H7 (cell line): ENCODE measurements at places on chromosomes 2 and 18.

GRCh38 chr18:45682181-45682580 lies 41.8 kb upstream of the SLC14A1 start:
- no peak for DNase-seq

DNA sequence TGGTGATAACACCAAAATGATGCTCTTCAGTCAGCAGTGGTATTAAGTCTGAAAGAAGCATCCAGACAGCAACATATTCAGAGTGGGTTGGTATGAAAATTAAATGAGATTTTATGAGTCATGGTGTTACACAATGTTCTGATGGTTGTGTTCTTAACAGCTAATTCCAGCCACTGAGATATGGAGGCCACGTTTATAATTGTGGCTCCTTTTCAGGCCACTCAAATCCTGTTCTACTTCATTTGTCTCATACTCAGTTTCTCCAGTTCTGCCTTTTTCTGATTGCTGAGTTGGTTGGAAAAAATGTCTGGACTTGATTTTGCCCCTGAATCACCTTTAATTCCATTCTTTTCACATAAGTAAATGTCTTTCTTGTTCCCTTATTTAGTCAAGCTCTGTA lies 162.7 kb upstream of the COL3A1 start:
- no peak for DNase-seq

DNA sequence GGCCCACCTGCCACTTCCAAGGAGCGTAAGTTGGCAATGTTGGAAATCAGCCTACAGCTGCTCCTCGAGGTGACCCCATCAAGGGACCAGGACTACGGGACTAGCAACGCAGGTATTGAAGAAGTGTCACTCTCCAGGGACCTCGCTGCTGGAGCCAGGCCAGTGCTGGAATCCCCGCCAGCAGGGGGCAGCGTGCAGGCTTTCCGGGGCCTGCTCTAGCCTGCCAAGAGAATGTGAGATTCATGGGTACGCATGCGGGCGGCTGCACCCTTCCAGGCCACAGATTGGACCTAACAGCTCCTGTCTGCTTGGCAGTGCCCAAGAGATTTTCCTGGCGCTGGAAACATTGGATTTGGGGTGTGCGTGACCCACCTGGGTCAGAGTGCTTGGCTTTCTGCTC lies 182.8 kb upstream of the RAB12 start:
- DNase-seq = peak; percentile 82

DNA sequence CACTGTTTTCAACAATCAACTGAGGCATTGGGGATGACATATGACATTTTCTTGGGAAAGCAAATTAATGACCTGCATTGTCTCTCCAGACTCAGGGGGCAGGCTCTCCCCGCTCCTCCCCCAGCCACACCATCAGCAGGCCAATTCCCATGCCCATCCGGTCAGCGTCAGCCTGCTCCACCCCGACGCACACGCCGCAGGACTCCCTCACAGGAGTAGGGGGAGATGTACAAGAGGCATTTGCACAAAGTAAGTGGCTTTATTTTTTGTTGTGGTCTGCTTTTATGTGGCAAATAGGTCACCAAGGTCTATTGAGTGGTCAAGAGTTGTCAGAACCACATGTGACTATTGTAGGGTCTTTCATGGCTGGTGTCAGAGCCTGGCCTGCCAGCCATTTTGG lies 165.1 kb downstream of the DTNA start:
- DNase-seq = no peak

DNA sequence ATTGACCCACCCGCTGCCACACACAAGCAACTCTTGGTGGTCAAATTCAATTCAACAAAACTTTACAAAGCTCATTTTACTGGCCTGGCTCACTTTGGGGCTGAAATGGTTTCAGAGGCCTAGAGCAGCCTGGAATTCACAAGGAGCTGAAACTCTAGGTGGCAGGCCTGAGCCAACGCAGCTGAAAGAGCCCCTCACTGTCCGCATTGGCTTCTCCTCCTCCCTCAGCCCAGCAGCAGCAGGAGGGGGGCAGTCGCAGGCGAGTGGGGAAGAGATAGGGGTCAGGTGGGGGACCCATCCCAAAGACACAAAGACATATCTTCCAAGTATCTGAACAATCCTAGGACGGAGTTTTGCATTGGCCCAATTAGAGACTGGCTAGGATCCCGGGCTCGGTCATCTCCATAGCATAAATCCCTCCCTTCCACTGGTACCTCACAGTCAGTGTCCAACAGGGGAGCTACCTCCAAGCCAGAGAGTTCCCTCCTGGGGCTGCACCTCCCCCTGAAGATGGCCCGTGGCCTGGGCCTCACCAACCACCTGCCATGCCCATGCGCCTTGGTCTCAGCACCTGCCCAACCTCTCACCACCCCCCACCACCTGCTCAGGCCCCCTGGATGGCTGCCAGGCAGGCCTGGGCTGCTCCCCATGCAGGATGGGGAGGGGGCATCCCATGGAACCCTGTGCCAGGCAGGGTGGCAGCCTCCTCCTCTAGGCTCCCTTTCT lies 113.4 kb downstream of the ZBTB7C start:
- peak; percentile 82 for DNase-seq

DNA sequence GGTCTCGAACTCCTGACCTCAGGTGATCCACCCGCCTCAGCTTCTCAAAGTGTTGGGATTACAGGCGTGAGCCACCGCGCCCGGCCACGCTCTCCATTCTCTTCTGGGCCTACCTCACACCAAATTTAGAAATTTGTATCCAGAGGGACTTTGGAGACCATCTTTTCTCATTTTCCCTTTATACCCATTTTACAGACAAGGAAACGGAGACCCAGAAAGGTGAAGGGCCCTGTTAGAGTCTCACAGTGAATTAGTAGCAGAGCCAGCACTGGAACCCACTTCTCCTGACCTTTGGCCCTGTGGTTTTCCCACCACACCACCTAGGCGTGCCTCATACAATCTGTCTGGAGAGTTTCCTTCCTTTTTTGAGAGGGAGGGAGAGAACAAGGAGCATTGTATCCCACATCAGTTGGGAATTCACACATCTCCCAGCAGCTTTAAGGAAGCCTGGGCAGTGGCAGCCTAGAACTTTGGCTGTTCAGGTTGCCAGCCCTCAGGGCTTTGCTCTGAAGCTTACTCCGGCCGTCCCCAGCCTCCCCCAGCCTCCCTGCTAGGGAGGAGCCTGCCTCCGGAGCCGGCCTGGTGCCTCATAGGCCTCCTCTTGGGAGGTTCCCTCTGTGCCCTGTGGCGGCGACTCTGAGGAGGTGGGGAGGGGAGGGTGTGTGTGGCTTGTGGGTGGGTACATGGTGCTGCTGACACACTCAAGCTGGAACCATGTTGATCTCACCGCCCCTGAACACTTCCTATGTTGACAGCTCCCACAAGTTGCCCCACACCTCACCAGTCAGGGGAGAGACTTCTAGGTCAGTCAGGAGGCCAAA lies 13.8 kb downstream of the FOSL2 start:
- DNase-seq = no peak

DNA sequence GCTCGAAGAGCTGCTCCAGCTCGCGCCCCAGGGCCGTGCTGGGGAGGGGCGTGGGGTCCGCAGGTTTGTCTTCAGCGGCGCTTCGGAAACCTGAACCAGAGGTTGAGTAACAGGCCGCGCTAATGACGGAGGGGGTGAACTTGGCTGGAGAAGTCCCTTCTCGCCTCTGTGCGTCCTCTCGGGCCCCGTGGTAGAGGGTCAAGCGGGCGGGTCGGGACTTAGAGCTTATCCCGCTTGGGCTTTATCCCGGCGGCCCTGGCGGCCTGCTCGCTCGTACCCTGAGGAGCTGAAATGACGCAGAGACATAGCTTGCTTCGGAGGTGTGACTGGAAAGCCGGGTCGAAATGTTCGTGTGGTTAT lies 479 bp downstream of the RNMT start:
- DNase-seq = peak; percentile 68

GRCh38 chr2:75525434-75526310 lies 35.1 kb downstream of the EVA1A start:
- no peak for DNase-seq

GRCh38 chr2:226048611-226049010 lies 649.1 kb downstream of the NYAP2 start:
- DNase-seq = peak; percentile 1

- no peak for DNase-seq
Observed at GRCh38 chr2:61763605-61764034, 90.2 kb downstream of the FAM161A start.

DNA sequence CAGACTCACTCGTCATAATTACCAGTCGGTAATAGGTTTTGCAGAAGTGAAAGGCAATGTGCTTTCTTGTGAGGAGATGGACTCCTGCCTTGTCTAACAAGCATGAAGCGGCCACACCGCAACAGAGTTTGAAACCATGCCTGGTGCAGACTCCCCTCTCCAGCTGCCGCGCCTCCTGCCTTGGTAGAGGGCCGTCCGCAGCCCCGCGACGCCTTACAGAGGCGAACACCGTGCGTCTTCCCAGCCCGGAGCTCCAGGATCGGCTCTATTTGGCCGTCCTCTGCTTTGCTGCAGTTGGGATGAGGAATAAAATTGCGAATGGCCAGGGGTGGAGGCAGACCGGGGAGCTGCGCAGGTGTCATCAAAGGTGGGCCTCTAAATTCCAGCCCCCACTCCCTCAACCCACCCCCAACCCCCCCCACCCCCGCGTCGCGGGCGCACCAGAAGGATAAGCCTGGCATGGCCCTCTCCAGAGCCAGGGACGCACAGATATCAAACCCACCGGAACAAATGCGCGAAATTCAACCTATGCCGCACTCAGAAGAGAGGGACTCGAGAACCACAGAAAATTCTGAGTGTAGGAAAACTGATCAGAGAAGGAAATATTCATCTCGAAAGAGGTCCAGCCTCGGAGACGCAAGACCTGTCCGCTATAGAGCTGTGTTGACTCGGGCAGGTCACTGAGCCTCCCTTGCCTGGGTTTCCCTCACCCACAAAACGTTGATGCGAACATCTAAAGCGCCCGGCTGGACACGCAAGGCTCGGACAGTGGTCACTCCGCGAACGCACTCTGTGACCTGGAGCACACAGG lies 1.1 kb downstream of the TRABD2A start:
- DNase-seq = peak; percentile 60

- peak; percentile 70 for DNase-seq
Observed at GRCh38 chr2:170713543-170714380, 1.4 kb upstream of the SP5 start.

DNA sequence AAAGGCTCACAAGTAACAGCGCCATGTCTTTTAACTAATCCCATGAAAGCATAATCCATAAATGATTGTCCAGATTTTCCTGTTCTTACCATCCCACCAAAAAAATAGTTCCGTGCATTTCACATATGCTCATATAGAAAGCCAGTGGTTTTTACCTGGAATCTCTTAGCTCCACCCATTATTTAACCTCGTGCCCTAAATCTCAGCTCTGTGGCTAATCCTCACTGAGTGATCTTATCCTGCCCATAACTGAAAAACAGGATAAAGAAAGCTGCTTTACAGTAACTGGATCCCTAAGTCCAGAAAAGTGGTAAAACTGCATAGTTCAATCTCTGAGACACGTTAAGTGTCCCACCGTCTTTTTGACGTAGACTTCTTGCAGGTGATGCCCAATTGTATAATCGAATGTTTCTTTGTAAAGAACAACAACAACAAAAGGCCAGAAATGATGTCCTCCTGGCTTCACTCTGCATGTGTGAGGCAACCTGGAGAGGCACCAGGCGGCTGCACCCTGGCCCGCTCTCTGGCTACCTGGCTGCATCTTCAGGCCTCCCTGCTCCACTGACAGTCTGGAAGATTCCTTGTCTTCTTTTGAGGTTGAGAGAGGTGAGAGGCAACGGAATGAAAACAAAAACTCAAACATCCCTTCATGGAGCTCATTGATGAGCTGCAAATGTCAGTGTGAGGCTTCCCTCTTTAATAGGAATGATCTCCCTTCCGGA lies 38.6 kb downstream of the FEZ2 start:
- DNase-seq = no peak

DNA sequence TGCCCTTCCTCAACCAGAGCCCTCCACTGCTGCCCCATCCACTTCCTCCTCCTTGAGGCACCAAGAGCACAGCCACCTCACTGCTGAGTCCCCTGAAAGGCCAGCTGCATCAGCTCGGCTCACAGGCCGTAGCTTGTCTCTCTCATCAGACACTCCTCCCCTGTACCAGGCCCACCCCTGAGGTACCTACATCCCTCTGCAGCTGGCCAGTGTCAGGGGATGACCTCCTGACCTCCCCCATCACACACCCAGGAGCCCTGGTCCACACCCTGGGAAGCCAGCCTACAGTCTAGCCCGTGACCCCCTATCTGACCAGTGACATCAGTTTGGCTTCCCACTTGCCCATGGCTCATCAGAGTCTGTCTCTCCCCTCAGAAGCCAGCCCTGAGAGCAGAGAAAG lies 205.6 kb downstream of the TNS1 start:
- DNase-seq = peak; percentile 5

GRCh38 chr18:10588975-10589374 lies 63.1 kb downstream of the NAPG start:
- peak; percentile 52 for DNase-seq

GRCh38 chr2:113973810-113974209 lies 83.9 kb downstream of the ACTR3 start:
- DNase-seq = no peak

DNA sequence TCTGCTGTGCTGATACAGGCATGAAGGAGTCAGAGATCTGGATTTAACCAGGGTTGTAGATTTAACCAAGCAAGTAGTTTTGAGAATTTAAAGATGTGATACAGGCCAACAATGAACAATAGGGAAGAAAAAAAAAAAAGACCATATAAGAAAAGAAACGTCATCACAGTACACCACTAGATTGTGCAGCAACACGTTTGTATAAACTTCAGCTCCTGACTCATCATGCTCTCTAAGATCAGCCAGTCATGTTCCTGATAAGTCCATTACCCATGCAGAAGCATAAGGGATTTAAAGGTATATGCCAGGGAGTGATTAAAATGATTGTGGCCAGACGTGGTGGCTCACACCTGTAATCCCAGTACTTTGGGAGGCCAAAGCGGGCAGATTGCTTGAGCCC lies 22.3 kb upstream of the ERICH2 start:
- no peak for DNase-seq

GRCh38 chr2:106185475-106186184 lies 8.5 kb downstream of the UXS1 start:
- no peak for DNase-seq

DNA sequence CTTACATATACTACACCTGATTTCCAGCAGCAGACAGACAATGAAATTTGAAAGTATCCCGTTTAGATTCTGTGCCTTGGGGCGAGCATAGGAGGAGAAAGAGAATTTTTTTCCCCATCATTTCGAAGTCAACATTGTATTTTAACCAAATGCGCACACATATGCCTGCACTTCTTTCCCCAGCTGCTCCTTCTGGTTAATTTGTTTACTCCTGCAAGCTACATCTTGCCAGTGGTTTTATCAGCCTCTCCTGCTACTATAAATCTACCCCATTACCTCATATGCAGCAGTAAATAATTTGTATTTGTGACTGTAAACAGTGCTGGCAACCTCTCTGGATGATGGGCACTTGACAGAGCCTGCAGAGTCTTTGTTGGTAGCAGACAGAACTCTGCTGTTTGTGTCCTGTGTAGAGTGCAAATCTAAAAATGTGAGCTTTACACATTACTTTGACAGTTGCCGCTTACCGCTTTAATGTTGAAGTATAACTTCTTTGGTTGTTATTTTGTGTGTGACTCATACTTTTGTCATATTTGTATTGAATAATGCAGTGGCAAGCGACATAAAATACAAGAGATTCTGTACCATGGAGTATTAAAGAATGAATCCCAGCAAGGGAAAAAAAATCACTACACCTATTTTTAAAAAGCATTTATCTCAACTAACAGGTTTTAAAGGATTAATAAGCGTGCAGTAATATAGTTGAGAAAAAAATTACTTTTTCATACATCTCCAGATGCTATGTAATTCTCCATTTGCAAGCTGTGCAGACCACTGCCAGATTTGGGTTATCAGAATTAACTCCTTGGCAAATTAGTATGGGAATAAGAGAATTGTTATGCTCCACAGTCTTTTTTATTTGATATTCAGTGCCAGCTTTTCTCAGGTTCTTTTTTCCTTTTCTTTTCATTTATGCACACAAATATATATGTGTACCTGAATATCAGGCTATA lies 536.8 kb downstream of the XIRP2 start:
- no peak for DNase-seq
